T-cell (primary cell): ENCODE measurements at places on chromosomes 13 and 19.

DNA sequence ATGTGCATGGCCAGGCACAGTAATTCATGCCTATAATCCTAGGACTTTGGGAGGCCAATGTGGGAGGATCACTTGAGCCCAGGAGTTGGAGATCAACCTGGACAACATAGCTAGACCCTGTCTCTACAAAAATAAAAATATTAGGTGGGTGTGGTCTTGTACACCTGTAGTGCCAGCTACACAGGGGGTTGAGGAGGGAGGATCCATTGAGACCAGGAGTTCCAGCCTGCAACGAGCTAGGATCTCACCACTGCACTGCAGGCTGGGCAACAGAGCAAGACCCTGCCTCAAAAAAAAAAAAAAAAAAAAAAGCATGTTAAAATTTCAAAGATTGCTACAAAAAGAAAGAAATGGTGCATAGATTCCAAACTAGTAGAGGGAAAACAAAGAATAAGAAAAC, 37.2 kb downstream of the LTBP4 start:
- no peak for DNase-seq

DNA sequence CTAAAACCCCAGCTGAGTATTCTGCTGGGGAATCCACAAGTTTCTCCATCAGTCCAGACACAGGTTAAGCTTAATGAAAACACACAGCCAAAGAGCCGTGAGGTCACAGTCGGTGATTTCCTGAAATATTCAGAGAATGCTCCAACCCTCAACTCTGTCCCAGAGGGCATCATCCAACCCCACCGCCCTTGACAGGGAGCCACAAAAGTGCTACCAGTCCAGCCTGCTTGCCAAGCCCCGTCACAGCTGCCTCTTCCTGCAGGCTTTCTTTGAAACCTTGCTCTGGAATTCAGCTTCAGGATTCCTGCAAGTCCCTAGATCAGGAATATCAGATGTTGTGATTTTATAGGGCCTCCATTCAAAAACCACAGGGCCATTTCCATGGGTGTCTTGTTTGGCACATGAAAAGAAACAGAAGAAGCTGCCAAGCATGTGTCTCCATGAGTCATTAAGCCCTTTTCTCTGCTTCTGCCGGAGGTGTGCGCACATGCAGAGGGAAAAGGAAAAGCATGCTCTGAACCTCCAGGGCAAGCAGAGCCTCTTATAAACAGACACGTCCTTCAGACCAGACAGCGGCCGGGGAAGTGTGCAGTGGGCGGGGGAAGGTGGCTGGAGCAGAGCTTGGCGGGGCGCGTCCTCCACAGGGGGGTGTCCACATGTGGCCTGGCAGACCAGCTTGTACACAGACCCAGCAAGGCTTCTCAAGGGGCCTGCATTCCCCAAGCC, 164.7 kb downstream of the KATNAL1 start:
- no peak for DNase-seq

DNA sequence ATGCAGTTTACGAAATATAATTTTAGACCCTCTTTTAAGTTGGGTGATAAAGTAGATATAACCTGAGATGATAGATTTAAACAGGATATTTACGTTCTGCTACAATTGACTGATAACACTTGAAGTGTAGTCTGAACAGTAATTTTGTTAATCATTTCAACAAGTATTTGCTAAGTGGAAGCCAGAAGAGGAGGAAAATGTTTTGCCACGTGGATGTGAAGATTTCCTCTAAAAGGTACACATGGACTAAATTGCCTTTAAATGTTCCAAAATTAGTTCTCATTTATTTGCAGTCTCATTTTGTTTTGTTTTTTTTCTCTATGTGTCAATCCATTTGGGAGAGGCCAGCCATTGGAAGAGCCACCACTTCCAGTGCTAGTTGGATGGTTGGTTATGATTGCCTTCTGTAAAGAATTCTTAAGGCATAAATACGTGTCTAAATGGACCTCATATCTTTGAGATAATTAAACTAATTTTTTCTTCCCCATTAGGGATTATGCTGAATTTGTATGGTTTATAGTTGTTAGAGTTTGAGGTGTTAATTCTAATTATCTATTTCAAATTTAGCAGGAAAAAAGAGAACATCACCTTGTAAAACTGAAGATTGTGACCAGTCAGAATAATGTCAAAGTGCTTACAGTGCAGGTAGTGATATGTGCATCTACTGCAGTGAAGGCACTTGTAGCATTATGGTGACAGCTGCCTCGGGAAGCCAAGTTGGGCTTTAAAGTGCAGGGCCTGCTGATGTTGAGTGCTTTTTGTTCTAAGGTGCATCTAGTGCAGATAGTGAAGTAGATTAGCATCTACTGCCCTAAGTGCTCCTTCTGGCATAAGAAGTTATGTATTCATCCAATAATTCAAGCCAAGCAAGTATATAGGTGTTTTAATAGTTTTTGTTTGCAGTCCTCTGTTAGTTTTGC, 2.8 kb downstream of the MIR17HG start:
- DNase-seq = no peak

- DNase-seq = no peak
These were observed 2.3 kb upstream of the HIF3A start for GRCh38 chr19:46294494-46294893.

DNA sequence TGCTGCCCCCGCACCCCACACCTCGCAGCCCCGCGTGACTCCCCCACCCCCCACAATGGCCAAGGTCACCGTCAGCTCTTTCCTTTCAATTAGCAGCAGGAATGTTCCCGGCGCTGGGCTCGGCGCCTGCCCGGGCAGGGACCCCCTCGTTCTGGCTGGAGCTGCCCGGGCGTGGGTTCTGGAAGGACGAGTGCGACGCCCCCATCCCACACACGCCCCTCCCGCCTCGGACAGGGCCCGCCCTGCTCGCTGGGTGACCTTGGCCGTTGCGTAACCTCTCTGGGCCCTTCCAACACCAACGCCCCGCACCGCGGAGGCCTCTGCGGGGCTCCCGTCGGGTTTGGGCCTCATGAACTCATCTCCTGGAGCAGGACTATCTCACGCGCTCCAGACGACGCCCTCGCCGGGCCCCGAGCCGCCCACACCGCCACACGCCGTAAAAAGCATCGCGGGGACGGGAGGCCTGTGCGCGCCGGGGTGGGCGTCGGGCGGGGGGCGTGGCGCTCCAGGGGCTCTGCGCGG, 10.3 kb downstream of the PALM start:
- DNase-seq = no peak

DNA sequence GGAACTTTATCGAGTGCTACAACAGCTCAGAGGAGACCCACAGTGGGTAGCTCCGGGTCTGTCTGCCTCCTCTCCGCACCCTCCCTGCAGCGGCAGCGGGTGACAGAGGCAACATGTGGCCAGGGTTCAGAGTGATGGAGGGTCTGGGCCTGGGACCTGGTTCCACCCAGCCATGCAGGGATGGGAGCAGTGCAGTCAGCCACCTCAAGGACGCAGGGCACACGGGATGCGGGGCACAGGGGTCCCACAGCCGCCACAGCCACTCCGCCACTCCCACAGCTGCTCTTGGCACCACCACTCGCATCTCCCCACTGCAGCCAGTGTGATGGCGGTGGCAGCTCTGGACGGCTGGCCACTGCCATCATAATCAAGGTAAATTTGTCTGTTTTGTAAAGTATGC, 892.9 kb downstream of the OLFM4 start:
- no peak for DNase-seq
